ENCODE measurements at places on chromosomes 7 and 10.

- no peak for DNase-seq
Measured at GRCh38 chr7:155425887-155426286, 32.0 kb upstream of the EN2 start.

GRCh38 chr7:43294080-43294630 lies 181.7 kb downstream of the HECW1 start:
- DNase-seq, result no peak

DNA sequence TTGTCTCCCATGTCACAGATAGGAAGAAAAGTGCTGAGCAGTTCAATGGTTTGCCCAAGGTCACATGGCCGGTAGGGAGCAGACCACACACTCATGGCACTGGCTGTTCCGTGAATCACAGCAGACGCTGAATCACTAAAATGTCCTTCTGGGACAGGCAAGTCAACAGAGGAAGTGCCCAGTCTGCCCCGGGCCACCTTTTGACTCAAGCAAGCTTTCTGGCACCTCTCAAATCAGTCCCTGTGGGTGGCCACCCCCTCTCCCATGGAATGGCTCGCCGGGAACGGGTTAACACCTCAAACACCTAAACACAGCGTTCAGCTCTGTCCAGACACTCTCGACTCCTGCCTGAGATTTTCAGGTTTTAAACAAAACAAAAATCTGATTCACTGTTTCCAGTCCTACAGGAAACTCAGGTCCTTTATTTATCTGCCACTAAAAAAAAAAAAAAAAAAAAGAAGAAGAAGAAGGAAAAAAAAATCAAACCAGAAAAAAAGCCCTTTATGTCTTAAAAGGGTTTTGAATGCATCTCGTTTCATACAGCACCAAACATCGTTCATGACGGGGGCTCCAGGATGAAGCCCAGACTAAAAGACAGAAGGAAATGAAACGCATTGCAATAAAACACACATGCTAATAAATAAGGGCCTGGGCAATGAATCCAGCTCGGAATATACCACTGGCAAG lies 15.5 kb downstream of the CARD11 start:
- DNase-seq, result peak; percentile 54

- no peak for DNase-seq
Measured at GRCh38 chr10:78654047-78654590, 414.6 kb upstream of the ZMIZ1 start.

DNA sequence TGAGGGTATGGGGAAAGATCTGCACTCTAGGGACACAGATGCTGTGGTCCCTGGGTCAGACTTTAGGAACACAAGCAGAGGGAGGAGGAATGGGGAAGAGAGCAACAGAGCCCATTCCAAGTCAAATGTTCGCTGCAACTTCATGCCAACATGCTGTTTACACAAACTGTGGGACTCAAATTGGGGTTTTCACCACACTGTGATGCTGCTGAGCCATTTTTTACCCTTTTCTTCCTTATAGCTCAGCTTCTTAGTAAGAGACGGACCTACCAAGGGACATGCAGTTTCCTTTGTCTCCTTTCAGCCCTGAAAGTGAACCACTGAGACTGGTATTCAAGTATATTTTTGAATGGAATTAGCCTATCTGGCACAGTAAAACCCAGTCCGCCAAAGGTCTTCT lies 64.3 kb upstream of the AGK start:
- no peak for DNase-seq

DNA sequence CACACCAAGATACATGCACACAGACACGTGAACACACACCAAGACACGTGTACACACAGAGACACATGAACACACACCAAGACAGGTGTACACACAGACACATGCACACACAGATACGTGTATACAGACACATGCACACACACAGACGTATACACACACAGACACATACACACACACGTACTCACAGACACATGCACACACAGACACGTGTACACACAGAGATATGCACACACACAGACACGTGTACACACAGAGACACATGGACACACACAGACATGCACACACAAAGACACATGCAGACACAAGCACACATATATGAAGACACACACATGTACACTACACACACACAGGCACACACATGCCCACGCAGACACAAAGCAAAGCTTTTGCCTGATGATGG lies 134.6 kb downstream of the TCERG1L start:
- no peak for DNase-seq

- no peak for DNase-seq
Measured at GRCh38 chr10:18369859-18370473, 229.7 kb downstream of the CACNB2 start.

GRCh38 chr7:27901028-27901760 lies 161.2 kb downstream of the TAX1BP1 start:
- no peak for DNase-seq

- no peak for DNase-seq
Measured at GRCh38 chr7:7567898-7568531, 1.3 kb downstream of the MIOS start.

DNA sequence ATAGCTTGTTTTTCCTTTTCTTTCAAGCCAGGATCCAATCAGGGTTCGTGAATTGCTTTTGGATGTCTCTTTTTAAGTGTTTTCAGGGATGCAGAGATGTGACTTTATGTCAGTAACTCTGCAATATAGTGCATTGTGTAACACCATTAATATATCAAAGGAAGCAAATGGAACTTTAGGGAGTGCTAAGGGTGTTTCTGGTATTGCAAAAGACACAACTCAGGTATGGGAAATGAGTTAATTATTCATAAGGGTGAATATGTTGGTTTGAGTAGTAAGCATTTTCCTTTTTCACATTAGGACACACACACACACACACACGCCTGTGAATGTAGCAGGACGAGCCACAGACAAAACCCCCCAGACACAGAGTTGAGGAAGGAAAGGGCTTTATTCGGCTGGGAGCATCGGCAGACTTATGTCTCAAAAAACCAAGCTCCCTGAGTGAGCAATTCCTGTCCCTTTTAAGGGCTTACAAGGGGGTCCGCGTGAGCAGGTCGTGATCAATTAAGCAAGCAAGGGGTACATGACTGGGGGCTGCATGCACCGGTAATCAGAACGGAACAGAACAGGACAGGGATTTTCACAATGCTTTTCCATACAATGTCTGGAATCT lies 31.8 kb upstream of the GSDME start:
- DNase-seq, result no peak

- no peak for DNase-seq
Measured at GRCh38 chr7:37488163-37488764, 39.6 kb upstream of the ELMO1 start.

- DNase-seq, result no peak
Measured at GRCh38 chr10:83574770-83575169, 564.5 kb upstream of the GHITM start.

GRCh38 chr10:72855129-72855528 lies 38.4 kb upstream of the OIT3 start:
- no peak for DNase-seq

- no peak for DNase-seq
Measured at GRCh38 chr7:140643416-140643815, 2.8 kb upstream of the DENND2A start.

DNA sequence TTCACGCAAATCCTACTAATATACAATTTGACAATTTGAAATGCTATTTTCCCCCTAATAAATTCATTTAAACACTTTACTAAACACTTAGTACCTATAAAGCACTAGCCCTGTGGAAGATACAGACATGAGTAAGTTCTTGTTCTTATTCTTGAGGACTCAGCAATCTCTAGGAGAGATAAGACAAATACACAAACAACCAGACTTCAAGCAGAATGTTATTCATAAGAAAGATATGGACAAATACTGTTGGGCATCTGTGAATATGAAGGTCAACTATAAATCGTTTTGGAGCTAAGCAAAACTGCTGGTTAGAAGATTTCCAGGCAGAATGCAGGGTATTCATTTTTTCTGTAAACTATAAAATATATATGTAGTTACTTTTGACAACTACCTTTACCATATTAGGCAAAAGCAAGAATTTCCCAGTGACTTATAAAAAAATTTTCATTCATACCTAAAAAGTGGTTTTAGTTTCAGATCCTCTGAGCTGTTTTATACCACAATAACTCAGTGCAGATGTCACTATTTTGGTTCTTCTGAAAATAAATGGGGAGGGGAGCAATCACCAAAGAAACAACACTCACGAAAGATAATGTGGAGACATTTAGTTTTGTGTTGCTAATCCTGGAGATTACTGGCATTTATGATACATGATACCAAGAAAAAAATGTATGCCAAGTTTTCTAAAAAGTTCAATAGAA lies 3.8 kb downstream of the VPS41 start:
- DNase-seq, result no peak

DNA sequence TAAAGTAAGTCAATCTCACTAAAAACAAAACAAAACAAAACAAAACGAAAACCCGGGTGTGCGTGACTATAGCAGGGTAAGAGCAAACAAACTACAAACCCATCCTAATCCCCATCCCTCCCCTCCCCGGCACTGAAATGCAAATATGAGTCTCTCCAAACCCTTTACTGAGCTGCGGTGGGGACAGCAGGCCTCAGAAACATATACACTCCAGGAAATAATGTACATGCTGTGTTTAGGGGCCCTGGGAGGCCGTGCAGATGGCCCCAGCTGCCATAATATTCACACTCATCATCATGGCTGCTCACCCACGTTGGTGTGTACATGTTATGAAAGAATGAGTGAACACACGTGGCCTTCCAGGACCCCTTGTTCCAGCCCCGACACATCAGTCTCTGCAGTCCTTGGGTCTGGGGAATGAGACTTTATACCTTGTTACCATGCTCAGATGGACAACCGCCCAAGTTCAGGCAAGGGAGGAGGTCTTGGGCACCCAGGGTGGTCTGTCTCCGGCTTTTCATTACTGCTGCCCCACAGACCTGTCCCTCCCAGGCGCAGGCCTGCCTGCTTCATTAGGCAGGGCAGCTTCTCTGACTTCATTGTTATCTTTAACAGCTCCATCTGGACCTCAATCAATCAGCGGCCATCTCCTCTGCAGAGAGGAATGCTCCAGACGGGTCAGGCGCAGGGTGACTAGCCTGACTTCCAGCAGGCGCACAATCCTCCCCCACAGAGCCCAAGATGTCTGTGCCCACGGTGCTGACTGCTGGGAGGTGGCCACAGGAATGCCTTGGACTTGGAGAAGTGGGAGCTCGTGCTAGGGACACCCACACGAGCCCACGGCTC lies 20.6 kb downstream of the HSPA12A start:
- no peak for DNase-seq

- no peak for DNase-seq
Measured at GRCh38 chr10:110399106-110399964, 94.6 kb upstream of the SMNDC1 start.

GRCh38 chr10:12629767-12630165 lies 280.4 kb downstream of the CAMK1D start:
- no peak for DNase-seq

DNA sequence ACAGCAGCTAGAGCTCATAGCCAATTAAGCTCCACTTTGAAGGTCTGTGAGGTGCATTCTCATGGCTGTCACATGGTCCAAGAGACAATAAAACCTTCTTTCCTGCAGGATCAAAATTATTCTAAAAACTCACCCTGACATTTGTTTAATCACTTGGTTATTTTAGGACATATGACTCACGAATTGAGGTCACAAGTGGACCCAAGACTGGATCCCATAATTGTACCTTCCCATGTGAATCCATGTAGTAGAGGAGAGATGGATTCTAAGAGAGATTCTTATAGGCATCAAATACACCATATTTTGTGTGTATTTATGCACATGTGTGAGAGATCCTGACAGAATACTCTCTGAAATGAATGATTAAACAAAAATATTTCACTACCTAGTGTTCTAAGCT lies 18.1 kb downstream of the POLR1F start:
- DNase-seq, result no peak

- no peak for DNase-seq
Measured at GRCh38 chr7:137040745-137041144, 172.3 kb downstream of the CHRM2 start.

- DNase-seq, result no peak
Measured at GRCh38 chr7:68432585-68432984, 1165.7 kb upstream of the AUTS2 start.

DNA sequence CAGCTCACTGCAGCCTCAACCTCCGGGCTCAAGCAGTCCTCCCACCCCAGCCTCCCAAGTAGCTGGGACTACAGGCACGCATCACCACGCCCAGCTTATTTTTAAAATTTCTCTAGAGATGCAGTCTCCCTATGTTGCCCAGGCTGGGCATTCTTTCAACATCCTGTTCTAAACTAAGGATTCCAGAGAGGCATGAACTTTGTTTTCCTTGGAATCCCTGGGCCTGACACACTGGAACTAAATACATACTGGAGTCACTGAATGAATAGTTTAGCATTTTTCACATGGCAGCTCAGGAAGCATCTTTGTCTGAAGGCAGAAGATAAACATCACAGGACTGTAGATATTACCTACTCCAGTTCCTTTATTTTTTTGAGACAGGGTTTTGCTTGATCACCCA lies 108.7 kb downstream of the ITIH5 start:
- DNase-seq, result no peak

GRCh38 chr10:48772059-48772458 lies 87.4 kb downstream of the WDFY4 start:
- DNase-seq, result no peak

- DNase-seq, result no peak
Measured at GRCh38 chr7:46032942-46033341, 111.9 kb upstream of the IGFBP3 start.

Data from T-helper 1 cell (primary cell).